ENCODE measurements at places on chromosomes 2 and 18.

- no peak for DNase-seq
These were observed 81.0 kb downstream of the R3HDM1 start for GRCh38 chr2:135612319-135612718.

- DNase-seq, result no peak
These were observed 142.6 kb downstream of the PXDN start for GRCh38 chr2:1601471-1602277.

- DNase-seq, result no peak
These were observed 79.8 kb downstream of the XRCC5 start for GRCh38 chr2:216188956-216189355.

DNA sequence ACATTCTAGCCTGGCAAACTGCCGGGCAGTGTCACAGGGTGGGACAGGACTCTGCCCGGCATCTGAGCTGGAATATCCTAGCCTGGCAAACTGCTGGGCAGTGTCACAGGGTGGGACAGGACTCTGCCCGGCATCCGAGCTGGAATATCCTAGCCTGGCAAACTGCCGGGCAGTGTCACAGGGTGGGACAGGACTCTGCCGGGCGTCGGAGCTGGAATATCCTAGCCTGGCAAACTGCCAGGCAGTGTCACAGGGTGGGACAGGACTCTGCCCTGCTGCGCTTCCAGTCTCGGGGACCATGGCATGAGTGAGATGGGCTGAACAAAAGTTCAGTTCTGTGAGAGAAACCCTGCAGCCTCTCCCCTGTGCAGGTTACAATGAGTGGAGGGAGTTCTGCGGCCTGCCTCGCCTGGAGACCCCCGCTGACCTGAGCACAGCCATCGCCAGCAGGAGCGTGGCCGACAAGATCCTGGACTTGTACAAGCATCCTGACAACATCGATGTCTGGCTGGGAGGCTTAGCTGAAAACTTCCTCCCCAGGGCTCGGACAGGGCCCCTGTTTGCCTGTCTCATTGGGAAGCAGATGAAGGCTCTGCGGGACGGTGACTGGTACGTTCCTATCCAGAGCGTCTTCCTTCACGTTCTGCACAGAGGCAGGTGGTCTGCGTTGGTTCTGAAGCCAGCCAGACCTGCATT, 80.3 kb downstream of the TPO start:
- no peak for DNase-seq

DNA sequence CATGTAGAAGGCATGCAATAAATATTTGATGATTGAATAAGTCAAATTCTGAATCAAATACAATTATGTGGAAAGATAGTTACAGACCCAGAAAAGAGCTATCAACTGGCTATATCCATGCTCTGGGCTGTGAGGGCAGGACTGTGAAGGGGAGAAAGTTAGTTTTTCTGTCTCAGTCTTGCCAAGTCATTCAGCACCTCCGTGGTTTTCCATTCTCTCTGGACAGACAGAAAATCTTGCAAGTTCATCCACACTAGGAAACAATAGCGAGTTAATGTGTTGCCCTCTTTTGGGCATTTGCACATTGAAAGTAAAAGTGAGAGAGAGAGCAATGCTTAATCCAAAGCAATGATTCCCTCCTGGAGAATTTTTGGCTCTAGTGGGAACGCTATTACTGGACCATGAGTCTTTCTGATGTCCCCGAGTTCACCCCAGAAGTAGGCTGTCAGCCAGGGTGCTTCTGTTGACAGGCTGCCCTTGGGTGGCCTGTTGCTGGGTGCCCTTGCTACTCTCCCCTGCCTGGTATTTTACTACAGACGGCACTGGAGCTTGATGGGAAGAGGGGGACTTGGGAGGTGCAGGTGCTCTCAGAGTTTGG, 238.3 kb downstream of the LOXHD1 start:
- DNase-seq, result no peak

GRCh38 chr2:230865766-230866755, 1.3 kb downstream of the ITM2C start:
- DNase-seq, result no peak

DNA sequence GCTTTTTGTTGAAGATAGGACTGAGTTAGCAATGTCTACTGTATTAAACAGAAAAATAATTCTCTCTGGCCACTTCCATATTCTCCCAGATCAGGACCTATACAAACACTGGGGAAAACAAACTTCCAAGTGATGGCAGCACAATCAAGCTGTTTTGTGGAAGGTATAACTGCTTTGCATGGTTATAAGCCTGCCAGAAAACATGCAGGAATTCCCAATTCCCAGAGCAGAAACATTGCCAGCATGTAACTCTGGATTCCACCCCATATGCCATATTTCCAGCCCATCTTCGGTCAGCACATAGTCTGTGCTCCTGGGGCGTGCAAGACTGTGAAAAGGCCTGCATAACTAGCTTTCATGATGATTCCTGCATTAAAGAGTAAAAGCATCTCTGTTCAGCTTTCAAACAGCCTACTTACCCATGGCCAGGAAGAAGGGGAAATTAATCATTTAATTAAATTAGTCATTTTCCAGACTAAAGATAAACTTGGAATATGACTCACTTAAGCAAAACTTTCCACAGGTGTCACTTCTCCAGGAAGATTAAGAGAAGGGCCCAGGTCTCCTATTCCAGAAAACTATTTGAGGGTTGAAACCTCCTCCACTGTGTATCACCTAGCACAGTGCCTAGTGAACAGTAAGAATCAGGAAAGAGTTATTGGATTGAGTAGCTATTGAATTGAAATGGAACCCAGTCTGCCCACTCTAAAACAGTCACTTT, 280.5 kb downstream of the NRXN1 start:
- DNase-seq, result no peak

DNA sequence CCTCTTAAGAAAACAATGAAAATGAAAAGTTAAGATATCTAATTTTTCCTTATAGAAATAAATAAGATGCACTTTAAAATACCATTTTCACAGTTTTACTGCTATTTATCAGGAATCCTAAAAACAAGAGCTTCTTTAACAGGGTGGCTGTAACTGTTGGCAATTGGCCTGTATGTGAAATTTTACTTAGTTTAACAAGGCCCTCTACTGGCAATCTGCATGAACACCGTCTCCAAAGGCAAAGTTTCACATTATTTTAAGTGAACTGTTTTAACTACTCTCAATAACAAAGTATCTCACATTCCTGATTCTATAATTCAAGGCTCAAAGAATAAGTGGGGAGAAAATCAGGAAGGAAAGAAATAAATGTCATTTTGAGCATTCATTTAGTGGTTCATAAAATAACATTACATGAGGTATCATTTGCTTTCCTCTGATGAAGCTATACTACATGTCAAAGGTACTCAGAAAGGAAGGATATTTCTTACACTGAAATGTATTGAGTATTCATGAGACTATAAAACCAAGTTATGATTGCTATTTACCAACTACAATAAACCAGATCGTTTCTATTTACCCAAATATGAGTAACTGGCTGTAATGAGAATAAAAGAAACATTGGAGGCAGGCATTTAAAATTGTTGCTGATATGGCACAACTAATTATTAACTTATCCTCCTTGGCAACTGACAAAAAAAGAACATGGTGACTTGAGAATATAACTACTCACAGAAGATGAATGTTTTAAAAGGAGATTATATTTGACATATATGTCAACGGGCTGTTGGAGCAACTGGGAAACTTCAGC, 7.0 kb downstream of the NCKAP5 start:
- no peak for DNase-seq

DNA sequence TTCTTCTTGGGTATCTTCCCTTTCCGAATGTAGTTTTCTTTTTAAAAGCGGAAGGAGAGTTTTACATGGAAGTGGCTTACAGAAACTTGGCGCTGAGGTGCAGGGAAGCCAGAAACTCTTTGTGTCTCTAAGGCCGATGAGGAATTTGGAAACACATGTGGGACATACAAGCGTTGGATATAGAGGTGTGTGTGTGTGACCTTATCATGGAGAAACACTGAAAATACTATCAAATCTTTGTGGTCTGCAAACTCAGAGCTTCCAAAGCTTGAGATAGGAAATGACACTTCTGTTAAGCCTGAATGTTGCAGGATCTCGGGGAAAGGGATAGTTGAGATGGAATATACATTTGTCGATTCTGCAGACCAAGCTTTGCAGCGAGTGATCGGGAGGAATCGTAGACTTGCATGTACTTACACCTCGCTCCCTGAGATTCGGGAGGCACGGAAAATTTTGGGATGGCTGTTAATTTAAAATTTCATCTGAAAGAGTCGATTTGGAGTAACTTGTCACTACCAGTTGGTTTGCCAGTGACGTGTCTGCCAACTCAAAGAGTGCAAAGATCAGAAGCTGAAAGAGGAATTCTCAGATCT, 1.0 kb downstream of the NAB1 start:
- no peak for DNase-seq

All from effector CD4-positive, alpha-beta T cell (primary cell).